ENCODE measurements at places on chromosomes 4 and X.
A peak's percentile ranks its signal among the peaks of the same experiment; 100 is the strongest.

- no peak for DNase-seq
Observed at GRCh38 chr4:184275766-184276165, 58.1 kb upstream of the ENPP6 start.

DNA sequence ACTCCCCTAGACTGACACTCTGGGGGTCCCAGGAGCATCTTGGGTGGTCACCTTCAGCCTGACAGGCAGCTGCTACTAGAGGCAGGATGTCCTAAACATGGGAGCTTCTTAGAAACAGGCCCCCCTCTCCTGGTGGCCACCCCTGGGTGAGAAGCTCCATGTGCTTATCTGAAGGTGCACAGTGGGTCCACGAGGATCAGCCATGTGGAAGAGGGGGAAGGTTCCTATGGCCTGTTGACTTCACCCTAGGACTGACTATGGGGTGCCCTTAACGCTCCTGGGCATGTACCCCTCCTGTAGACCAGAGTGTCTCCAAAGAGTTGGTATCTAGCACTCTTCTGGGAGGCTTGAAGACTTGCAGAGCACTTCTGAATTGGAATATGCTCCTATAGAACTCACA lies 22.9 kb upstream of the WDR1 start:
- DNase-seq: no peak

DNA sequence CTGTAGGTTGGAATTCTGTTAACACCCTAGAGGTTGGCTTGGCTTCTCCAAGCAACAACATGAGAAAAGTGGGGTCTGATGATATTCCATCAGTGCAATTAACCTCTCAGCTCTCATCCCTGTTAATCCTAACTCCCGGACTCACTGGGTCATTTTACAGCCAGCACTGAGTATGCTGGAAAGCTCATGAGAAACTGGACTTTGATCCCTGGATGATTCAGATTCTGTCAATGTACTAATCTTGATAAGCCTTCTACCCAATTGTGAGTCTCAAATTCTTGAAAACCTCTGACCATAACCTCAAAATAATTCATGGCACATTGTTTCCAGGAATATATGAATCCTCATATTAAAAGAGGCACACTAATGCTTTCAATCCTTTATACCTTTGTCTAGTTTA lies 244.3 kb upstream of the DCAF8L1 start:
- DNase-seq: no peak

GRCh38 chr4:79563219-79563618 lies 155.2 kb upstream of the GK2 start:
- DNase-seq: no peak

DNA sequence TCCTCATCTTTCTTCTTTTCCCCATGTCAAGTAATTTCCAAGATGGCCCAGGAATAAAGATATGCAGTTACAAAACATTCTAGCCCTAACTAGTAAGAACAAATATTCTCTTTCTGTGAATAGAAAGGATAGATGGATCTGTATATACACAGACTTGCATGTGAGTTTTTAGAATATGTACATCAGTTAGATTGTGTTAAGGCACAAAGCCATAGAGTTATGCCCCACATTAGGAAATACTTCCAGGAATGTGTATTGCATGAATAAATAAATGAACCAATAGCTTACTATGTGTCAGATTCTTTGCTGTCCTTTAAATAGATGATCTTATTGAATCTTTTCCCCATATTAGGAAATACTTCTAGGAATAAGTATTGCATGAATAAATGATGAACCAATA lies 46.0 kb upstream of the TMPRSS11E start:
- no peak for DNase-seq

DNA sequence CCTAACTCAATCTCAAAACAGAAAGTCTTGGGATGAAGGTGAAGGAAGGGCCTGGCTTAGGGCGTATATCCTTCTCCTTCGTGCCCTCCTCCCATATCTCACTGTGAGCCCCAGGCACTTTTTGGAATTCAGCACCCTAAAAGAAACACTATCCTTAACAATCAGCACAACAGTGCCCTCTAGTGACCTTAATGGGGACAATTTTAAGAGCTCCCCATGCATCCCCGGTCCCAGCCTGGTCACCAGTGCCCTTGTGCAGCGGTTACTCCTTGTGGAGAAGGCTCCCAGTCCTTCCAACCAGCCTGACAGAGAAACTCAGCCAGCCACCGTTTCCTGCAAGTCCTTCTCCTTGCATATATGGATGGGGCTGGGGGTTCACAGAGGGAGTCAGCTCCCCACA lies 4.2 kb downstream of the PAK3 start:
- peak; percentile 63 for DNase-seq

- DNase-seq: no peak
Observed at GRCh38 chr4:161792991-161793390, 370.8 kb downstream of the FSTL5 start.

GRCh38 chr4:1349359-1350168 lies 2.6 kb downstream of the UVSSA start:
- DNase-seq: no peak
